ENCODE measurements at places on chromosomes 11 and 22.

DNA sequence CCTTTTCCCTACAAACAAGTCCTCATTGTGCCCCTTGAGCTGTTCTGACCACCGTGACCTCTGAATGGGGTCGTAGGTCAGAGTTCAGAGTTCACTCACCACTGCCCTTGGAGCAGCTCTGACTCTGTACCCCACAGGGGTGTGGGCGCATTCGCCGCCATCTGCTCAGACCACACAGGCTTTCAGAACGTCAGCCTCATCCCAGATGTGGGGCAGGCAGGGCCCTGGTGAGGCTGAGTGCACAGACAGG, 14.8 kb upstream of the MUC5B start:
- DNase-seq: no peak

DNA sequence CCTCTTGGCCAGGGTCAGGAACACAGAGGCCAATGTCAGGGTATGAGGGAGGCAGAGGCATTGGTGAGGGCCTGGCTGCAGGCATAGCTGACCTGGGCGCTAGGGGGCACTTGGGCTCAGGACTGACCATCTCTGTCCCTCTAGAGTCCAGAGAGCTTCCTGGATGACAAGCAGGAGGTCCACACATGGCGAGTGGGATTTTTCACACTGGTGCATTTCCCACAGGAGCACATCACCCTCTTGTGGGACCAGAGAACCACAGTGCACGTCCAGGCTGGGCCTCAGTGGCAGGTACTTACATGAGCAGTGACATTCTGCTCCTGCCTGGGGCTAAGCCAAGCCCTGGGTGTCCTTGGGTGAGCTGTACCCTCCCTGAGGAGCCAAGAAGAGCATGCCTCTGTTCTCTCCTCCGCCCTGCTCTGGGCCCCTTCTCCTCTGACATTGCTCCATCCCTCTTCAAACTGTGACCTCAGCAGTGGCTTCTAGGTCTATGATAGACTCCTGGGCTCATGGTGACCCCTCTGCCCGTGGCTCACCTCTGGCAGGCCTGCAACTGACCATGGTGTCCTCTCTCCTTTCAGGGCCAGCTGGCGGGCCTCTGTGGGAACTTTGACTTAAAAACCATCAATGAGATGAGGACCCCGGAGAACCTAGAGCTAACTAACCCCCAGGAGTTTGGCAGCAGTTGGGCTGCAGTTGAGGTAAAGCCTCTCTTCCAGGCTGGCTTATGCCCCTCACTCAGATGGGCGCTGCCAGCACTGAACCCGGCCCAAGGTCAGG, 46.6 kb downstream of the OTOG start:
- DNase-seq: no peak

- DNase-seq: no peak
Measured at GRCh38 chr22:28394513-28395110, 285.0 kb downstream of the TTC28 start.

GRCh38 chr22:22933807-22934542, 46.4 kb downstream of the IGLL5 start:
- DNase-seq: no peak

- no peak for DNase-seq
Measured at GRCh38 chr11:30260813-30261212, 30.0 kb downstream of the FSHB start.

- no peak for DNase-seq
Measured at GRCh38 chr22:30038219-30038618, 42.0 kb upstream of the HORMAD2 start.

GRCh38 chr11:15157181-15157580, 42.5 kb downstream of the INSC start:
- no peak for DNase-seq

DNA sequence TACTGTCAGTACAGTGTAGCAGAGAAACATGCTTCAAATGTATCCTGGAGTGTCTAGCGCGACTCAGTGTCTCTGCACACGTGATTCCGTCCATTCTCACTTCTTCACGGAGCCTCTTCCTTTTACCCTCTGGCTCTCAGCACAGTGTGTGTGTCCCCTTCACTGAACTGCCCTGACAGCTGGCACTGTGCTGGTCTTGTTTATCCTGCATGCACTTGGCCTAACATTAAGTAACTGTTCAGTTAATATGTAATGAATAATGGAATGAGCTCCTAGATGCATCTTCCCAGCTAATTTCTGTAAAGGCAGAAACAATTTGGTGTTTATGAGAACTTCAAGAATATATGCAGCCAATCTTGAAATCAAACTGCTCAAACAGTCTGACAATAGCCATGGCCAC, 44.4 kb downstream of the KMT5B start:
- no peak for DNase-seq

DNA sequence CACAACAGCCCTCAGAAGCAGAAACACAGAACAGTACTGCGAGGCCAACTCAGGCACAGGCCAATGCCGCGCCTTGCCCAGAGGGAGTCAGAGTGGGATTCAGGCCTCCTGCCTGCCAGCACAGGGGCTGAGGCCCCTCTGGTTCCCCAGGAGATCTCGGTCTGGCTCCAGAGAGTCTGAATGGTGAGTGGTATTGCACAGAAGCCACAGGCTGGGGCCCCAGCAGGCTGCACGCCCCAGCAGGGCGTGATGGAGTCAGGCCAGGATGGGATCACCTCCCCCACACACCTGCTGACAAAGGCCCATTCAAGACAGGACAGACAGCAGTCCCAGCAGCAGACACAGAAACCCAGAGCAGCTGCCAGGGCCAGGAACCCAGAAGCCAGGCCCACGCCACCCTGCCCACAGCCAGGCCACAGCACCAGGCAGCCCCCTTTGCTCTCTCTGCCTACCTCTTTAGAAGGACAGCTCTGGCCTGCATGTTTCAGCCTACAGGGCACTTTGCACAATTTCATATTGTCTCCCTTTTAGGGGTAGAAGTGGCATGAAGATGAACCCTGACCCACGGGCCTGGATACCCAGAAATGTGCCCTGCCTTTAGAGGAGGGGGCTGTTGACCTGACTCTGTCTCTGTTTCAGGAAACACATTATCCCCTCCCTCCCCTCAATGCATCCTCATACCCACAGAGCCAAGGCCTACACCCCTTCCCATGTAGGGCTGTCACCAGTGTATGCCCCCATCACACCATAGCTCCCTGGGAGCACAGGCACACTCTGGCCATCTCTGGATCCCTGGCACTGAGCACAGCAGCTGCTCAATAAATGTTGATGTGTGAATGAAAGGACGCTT, 6.1 kb downstream of the FXYD6 start:
- no peak for DNase-seq

DNA sequence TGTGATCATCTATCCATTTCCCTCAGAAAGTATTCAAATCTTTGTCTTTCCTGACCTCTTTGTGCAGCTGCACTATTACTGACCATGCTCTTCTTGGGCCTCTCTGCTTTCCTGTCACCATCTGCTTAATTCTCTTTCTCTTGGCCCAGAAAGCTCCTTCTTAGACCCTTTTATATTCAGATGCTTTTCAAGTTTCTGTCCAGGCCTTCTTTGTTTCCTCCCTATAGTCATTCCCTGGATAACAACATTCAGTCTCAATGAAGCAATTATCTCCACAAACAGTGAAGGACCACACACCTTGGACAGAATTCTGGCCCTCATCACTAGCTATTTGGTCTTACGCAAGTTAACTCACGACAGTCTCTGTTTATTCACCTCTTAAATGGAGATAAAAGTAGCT, 89.7 kb downstream of the LARGE2 start:
- no peak for DNase-seq

DNA sequence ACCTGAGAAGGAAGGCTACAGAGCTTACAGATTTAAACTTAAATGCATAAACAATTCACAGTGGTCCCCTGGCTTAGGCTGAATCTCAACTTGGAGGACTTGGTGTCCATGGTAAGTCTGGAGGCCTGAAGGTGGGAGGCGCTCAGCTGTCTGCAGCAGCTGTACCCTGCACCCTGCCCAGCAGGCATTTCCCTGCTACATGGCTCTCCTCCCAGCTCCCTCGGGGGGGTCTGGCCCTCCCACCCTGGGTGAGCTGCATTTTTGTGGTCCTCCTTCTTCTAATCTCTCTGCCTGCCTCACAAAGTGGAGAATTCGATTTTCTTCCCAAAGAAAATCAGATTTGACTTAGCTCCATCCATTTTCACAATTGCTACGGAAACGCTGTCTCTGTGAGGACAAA, 273.2 kb downstream of the KIRREL3 start:
- DNase-seq: no peak

DNA sequence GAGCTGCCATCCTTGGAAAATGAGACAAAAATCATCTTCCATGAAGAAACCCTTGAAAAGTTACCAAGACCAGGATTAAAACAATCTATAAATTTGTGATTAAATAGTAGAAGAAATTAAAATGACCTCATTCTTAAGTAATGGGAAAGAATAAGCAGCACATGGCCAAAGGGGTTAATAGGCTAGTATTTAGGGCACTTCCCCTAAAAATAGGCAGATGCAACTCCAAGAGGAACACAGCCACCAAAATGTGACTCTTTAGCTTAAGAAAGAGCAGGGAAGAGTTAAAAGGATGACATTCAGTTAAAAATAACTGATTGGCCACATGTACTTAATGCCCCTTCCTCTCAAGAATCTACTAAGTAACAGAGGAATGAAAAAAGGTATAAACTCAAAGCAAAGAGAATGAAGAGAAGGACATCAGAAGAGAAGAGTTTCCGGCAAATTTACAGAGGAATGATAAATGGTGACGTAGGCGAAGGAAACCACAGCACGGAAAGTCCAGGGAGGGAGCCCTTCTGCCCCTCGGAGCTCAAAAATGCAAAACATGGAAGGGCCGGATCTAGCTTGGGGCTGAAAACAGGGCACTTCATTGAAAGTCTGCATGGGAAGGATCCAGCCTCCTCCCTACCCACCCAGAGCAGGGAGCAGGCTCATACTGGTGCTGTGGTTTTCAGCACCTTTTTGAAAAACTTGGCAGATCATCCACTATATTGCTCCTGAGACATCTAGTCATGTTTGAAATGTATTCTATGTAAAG, 17.8 kb downstream of the SCUBE2 start:
- DNase-seq: no peak

GRCh38 chr11:63874511-63874910, 35.6 kb downstream of the MARK2 start:
- no peak for DNase-seq

- DNase-seq: no peak
Measured at GRCh38 chr11:103147627-103148026, 38.4 kb downstream of the DYNC2H1 start.

- DNase-seq: no peak
Measured at GRCh38 chr11:10022764-10023163, 271.3 kb downstream of the SBF2 start.

DNA sequence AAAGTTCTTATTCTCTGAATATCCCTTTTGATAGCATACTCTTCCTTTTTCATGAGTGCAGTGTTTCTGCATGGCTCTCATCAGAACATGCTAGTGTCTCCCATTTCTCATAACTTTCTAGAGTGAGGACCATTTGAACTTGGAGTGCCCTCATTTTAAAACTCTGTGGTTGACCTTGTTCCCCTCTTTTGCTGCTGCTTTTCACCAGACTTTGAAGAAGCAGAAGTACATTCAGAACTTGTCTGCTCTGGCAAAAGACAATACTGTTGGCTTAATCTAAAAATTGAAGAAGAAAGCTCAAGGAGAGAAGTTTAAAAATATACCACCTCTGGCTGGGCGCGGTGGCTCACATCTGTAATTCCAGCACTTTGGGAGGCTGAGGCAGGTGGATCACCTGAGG, 35.0 kb downstream of the PPARA start:
- DNase-seq: no peak

DNA sequence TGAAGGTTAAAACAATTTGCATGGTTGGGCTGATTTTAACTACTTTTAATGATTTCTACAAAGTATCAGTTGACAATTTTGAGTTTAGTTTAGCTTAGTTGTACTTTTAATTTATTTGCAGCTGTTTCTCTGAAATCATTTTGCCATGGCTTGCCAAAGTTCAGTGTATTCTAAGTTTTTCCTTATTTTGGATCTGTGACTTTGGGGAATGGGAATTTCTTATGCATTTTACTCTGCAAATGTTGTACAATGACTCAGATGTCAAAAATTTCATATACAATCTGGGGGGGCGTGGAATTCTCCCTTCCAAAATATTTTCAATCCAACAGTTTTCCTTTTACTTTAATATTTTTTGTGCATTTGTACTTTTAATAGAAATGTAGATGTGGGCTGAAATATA, 8.9 kb upstream of the DCHS1 start:
- no peak for DNase-seq

- DNase-seq: no peak
Measured at GRCh38 chr22:32695451-32695891, 106.0 kb upstream of the TIMP3 start.

GRCh38 chr11:63769042-63769713, 603 bp upstream of the ZFTA start:
- DNase-seq: peak; percentile 20
